ENCODE measurements at places on chromosomes 7 and 10.

DNA sequence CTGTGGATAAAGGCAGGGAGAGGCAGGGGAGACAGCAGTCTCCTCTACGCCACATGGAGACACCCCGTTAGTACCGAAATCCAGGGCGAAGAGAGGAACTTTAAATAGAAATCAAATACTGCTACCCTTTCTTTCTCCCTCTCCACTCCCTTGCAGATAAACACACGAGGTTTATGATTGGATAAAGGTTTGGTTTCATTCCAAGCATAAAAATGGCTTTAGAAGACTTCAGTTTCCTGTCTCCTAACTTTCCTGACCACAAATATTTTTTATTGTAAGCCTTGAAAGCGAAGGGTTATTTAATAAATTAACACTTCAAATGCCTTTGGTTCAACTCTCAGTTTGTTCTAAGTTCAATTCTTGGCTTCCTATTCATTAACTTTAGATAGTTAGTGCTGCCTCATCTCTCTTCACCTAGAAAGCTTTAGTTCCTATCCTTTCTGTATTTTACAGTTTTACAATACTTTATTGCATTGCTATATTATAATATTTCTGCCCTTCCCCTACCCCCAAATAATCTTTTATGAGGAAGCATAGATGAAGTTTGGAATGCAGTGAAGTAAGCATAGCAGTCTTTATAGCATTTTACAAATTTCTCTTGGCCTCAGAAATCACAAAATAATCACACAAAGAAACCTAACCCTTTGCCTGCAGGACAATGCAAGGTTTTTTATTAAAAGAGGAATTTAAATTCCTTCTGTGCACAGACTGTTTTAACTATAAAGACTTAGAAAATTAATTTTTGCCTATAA is 31.5 kb upstream of the ARID5B start:
- DNase-seq = no peak

DNA sequence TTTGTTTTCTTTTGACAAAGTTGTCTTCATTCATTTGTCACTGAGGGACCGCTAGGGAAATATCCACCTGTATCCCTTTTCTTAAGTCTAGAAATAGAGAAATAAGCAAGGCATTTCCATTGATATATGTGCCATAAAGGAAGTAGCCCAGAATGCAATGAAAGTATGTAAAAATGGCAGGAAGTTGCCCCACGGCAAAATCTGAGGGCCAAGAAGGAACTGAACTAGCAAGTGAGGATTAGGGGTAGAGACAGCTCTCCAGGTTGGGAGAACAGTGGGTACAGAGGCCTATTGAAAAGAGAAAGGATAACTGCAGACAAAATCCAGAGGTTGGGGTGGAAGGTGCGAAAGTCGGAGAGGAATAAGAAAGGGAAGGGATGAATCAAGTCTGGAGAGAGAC is 56.6 kb upstream of the TOMM7 start:
- no peak for DNase-seq

GRCh38 chr10:31871266-31872065 is 57.2 kb downstream of the ARHGAP12 start:
- no peak for DNase-seq

- no peak for DNase-seq
Observed at GRCh38 chr7:54345746-54346145, 196.4 kb upstream of the VSTM2A start.

- no peak for DNase-seq
Observed at GRCh38 chr10:114525368-114525949, 121.2 kb upstream of the AFAP1L2 start.

DNA sequence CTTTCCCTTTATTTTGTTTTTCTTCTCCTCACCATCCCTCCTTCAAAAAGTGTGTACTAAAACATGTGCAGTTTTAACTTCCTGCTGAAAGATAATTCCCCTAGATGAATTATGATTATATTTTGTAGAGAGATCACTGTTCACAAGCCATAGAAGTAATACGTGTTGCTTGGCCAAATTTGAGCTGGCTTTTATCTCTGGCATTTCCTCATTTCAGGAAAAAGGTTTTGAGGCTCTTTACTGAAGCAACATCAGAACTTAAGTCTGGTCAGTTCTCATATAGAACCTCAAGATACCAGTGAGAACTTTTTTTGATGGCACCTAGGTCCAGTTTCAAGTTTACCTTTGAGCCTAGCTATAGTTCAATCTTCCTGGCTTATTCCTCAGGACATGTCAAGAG is 463.3 kb downstream of the INHBA start:
- no peak for DNase-seq

- peak; percentile 96 for DNase-seq
Observed at GRCh38 chr10:110919349-110919931, at the start of gene SHOC2. Gene SHOC2, plus strand, starts transcription at chr10:110919604. Its CDS starts 44,755 bp downstream, at chr10:110964359.

- peak; percentile 5 for DNase-seq
Observed at GRCh38 chr7:28958235-28958979, at the start of gene TRIL. Gene TRIL, minus strand, starts transcription at chr7:28958330. Its CDS starts 284 bp downstream, at chr7:28958046.

DNA sequence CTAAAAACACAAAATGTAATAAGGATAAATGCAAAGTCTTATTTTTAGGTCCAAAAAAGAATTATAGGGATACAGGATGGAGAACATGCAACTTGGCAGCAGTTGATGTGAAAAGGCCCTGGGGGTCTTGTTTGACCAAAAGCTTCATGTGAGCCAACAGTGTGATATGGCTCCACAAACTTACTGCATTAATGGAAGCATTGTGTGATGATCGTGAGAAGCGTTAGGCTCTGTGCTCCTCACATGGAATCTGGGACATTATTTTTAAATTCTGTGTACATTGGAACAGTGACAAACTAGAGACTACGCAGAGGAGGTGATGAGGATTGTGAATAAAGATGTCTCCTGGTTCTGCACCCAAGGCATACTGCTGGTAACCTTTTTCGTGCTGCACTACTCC is 39.1 kb upstream of the CALD1 start:
- no peak for DNase-seq

DNA sequence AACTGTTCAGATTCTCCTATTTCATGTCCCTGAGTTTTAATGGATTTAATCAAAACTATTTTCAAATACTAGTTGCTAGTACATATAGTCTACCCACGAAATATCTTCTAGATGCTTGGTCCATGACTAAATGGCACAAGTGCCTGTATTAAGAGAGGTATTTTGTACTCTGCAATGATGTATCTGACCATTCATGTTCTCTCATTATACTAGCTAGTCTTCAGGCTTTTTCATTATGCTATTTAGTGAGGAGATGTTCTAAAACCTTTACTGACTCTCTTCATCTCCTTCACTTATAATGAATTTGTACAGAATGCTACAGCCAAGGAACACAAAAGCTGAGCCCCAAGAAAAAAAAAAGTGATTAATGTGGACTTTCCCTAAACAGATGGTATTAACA is 222.5 kb downstream of the AHR start:
- DNase-seq = no peak

GRCh38 chr10:110843031-110843430 is 28.7 kb upstream of the PDCD4 start:
- no peak for DNase-seq

DNA sequence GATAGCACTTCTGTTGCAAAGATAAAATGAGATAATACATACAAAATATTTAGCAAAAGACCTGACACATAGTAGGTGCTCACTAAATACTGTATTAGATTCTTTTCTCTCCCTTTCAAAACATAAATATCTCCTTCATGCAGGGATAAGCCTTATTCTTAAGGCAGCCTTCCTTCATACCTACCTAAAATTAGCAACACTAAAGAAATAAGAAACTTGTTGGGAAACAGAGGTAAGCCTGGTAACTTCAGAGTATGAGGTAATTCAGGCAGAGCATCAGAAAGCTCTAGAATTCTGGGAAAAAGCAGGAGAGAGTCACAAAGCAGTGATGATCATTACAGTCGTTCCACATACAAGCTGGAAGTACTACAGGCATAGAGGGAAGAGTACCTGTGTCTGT is 15.2 kb downstream of the HIBADH start:
- no peak for DNase-seq

- DNase-seq = no peak
Observed at GRCh38 chr7:54544149-54544526, 2.0 kb downstream of the VSTM2A start.

DNA sequence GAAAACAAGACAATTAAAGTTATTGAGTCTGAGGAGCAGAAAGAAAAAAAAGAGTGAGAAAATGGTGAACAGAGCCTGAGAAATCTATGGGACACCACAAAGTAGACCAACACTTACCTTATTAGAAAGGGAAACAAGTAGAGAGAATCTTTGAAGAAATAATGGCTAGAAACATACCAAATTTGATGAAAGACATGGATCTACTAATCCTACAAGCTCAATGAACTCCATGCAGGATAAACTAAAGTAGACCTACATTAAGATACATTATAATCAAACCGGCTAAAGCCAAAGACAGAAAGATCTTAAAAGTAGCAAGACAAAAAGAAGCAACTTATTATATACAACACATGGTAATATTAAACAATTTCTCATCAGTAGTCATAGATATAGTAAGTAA is 782.3 kb upstream of the GHITM start:
- DNase-seq = no peak

DNA sequence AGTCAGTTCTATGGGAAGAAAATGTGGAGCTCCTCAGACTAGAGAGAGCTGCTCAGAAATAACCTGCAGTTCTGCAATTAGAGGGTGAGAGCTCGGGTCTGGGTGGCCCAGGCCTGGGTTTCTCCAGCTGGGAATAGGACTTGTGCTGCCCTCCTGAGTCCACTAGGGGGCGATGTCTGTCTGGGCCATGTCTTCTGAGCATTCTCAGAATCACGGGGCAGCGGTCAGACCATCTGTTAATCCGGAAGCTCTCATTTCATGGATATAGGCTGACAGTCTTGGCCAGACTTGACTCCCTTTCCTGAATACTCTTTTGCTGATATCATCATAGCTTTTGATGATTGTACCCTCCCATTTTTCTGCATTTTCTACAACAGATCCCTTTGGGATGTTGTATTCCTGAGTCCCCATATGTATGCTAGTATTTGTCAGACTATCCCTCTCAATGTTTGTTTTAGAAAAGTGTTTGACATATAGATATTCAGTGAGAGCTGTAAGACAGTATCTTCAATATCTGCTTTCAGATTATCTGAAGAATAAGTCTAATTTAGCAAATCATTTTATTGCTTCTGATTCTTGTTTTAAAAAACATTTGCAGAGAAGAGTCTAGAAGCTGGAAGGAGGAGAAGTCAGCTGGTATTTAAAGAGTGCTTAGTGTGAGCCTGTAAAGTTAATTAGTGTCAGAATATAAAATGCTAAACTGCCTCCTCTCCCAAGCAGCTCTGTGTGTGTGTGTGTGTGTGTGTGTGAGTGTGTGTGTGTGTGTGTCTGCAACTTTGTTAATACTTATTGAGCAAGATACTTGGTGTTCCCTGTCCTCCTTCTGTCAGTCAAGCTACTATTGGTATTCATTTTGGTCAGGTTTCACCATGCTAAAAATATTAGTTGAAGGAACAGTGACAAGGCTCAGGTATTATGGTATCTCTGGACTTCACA is 38.0 kb downstream of the STARD3NL start:
- DNase-seq = peak; percentile 76

DNA sequence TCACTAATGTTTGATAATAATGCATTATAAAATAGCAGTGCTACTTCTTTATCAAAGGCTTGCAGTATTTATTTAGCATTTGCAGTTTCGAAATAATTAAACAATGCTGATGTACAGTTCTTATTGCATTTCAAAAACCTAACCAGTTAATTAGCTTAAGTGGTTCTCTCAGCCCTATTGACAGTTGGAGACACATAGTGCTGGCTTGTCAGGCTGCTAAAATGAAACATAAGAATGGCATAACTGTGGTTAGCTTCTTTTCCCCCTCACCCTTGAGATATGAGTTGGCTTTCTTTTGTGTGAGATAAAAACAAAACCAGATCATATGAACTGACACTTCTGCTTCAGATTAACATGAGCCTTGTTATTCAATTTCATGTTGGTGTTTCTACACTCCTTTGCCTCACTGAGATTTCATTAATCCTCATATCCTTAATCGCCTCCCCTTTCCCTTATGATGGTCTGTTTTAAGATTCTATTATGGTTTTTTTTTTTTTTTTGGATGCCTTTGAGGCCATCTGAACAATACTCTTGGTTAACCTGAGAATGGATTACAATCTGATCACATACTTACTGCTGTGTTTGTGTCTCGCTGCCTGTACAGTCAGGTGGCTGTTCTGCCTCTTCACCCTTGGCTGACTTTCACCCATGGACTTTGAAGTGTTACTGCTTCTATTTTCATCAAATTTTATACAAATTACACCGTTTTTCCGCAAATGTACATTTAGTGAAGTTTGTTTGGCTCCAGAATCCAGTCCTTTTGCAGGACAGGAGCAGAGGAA is 108.0 kb downstream of the SDK1 start:
- no peak for DNase-seq

- no peak for DNase-seq
Observed at GRCh38 chr10:60666221-60666620, 112.1 kb upstream of the CDK1 start.

DNA sequence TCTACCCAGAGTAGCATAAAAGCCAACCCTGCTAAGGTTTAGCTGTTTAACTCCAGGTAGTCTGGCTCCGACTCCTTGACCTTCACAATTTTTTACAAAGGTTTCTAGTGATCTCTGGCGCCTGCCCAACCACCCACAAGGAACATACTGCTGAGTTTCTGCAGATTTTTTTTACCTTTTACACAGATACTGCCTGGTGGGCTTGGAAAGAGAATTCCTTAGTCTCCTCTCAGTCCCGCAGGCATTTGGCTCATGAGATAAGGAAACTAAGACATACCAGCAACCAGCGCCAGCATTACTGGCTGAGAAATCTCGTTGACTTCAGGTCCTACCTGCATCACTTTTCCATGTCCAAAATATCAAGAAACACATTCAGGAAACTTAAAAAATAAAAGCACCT is 51.1 kb upstream of the LYZL1 start:
- DNase-seq = no peak

DNA sequence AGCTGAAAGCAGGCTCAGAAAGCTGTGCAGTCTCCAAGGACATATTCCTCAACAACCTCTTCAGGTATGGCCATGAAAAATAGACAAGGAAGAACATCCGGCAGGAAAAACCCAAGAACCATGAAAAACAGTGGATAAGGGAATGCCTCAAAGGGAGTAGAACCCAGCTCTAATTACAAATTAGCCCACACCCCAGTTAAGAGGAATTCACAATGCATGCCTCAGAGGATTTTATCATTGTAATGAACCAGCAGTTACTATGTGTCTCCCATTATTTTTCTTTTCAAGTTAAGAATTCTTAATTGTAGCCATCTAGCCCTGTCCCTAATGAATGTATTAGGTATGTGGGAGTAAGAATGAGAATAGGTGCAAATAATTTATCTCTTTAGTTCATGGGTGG is 19.7 kb upstream of the TNKS2 start:
- DNase-seq = no peak

- DNase-seq = no peak
Observed at GRCh38 chr7:128993419-128993818, 55.7 kb downstream of the IRF5 start.

- no peak for DNase-seq
Observed at GRCh38 chr7:123783820-123784219, 35.0 kb upstream of the WASL start.

DNA sequence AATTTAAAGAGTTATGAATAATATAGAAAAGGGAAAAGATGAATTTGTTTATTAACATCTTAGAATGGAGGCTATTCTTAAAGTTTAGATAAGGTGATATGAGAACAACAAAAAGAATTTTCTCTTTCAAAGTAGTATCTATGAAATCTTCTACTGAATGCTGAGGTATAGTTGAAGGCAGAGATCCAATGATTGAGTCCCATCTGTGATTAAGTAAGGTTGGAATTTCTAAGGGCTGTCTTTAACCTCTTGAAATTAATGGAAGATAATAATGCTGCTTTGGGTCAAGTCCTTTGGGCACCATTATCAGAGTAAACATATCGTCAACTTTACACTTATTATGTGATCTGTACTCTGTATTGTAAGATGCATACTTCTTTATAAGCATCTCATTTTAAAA is 307.9 kb downstream of the PRKG1 start:
- no peak for DNase-seq
